ENCODE measurements at places on chromosomes 11 and 22.
A peak's percentile ranks its signal among the peaks of the same experiment; 100 is the strongest.

DNA sequence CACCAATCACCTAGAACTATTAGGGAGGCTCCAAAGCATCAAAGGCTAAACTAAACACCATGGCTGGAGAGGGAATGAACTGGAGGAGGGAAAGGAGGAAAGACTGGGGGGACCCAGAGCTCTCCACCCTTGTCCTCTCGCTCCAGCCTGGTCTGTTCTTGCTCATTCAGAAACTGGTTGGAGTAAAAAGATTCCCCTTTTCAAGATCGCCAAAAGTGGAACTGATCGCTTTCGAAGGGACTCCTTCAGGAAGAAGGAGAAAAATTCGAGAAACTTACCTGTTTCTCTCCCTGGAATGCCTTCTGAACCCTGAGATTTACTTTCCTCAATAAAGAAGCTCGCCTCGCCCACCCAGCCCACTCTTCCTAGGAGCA, 46.9 kb downstream of the OR4D9 start:
- ATAC-seq, result no peak

- peak; percentile 68 for ATAC-seq
Measured at GRCh38 chr22:50530877-50531545, 1.2 kb upstream of the TYMP start.

- ATAC-seq, result no peak
Measured at GRCh38 chr11:93958991-93959390, 62.2 kb upstream of the HEPHL1 start.

DNA sequence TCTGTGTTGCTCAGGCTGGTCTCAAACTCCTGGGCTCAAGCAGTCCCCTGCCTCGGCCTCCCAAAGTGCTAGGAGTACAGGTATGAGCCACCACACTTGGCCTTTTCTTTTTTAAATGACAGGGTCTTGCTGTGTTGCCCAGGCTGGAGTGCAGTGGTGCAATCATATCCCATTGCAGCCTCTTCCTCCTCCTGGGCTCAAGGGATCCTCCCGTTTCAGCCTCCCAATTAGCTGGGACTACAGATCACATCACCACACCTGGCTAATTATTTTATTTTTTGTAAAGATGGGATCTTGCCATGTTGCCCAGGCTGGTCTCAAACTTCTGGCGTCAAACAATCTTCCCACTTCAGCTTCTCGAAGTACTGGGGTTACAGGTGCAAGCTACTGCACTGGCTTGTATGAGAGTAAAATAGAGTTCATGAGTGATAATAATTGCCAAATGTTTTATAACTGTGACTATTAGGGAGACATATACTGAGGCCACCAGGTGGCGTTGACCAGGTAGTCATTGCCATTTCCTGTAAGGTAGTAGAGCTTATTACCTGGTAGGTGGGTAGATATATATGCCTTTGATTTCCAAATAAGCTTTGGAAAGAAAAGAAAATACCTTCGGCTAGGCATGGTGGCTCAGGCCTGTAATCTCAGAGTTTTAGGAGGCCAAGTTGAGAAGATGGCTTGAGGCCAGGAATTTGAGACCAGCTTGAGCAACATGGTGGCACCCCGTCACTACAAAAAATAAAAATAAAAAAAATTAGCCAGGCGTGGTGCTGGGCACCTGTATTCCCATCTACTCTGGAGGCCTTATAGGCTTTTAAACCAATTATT, 5.4 kb downstream of the FDX1 start:
- ATAC-seq, result no peak

DNA sequence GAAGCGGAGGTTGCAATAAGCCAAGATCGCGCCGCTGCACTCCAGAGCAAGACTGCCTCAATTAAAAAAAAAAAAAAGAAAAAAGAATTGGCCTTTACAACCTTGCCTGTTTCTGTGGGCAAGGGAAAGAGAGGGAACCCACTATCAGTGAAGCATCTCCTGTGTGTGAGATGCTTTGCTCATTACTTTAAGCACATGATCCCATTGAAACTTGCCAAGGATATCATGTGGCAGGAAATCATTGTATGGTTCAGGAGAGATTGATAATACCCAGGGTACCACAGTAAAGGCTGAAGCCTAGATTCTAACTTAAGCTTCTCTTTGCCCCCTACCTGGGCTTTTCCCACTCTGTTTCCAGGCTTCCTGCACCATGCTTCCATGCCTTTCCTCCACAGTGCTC, 3.6 kb downstream of the LDLRAD3 start:
- no peak for ATAC-seq

DNA sequence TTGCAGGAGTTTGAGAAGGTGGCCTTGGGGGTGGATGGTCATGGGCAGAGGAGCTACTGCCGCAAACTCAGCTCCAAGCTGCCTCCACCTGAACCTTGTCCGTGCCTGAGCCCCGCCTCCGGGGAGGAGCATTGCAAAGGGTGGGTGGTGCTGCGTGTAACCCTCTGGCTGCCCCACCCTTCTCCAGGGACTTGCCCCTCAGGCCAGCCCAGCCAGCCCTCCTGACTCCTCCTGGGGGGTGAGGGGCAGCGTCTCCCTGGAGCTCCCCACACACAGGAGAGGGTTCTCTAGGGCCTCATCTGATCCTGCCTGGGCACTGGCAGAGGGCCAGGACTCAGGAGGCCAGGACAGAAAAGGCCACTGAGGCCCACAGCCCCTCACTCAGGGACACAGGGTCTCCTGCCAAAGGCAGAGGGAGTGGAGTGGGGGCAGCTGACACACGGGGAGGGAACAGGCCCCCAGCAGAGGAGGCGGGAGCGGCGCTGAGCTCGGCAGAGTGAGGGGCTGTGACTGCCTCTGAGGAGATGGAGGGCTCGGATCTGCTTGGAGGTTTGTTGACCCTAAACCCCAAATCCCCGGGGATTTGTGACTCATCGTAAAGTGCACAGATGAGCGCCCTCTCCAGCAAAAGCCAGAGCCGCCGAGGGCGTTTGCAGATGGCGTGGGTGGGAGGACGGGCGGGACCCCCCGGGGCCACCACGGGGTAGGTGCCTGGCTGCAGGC, 12.8 kb downstream of the BRSK2 start:
- ATAC-seq, result no peak

DNA sequence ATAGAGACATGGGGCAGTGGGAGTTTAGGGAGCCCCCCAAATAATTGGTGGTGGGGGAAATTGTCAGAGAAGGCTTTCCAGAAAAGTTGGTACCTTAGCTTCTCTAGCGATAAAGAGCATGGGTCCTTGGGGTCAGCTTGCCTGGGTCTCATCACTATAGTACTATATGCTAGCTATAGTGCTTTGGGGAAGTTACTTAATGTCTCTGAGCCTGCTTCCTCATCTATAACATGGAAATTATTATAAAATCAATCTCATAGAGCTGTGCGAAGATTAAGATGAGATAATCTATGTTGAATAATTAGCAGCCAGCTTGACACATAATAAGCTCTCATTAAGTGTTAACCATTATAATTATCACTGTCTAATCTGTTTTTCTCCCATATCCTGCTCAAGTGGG, 41.2 kb downstream of the STIM1 start:
- ATAC-seq, result no peak

- ATAC-seq, result no peak
Measured at GRCh38 chr11:130533871-130534270, 85.4 kb downstream of the ADAMTS15 start.

DNA sequence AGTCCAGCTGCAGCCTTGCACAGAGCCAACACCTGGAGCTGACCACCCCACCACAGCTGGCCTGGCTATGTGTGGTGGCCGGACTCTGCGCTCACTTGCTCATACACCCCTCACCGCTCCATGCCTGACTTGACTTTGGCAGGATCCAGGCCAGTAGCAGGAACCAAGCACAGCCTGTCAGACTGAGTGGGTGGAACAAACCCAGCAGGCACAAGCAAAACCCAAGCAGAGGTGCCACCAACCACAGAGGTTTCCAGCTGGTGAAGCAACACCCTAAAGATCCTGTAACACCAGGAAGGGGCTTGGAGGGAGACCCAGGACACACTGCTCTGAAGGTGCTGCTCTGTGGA, 44.9 kb upstream of the WNT11 start:
- no peak for ATAC-seq

GRCh38 chr22:50105208-50106100, 15.6 kb downstream of the MOV10L1 start:
- no peak for ATAC-seq

GRCh38 chr22:17576470-17576869, 13.2 kb downstream of the SLC25A18 start:
- ATAC-seq, result peak; percentile 50

DNA sequence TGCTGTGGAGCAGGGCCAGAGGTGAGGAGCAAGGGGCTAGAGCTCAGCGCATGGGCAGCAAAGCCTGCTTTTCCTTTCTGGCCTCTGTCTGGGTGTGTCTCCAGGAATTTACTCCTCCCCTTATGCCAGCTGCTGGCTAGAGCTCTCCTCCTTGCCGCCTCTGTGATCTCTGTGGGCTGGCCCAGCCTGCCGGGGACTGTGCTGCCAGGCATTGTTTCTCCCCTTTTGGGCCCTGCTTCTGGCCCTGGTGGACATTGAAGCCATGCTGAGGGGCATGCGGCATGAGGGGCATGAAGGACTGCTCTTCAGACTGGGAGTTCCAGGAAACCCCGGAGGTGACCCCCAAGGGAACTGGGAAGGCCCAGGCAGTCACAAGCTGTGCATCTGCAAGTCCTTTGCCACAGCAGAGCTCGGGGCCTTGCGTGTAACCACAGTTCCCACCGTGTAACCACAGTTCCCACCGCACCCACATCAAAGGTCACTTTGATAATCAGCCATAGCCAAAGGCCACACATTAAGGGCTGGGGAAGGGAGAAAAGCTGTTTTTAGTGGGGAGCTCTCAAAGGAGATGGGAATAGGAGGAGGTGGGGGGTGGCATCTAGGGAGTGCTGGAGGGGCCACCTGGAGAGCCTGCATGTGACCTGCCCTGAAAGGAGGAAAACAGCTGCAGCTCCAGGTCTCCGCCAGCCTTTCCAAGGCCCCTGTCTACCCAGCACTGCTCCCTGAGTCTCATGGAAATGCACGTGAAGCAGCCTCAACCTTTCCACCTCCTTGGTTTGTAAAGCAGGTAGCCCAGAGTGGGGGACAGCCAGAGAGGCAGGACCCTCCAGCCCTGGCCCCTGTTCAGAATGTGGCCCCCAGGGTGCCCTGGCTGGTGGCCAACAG, 62.3 kb downstream of the PPFIBP2 start:
- peak; percentile 68 for ATAC-seq

- ATAC-seq, result no peak
Measured at GRCh38 chr22:19723983-19724827, 866 bp downstream of the GP1BB start.

DNA sequence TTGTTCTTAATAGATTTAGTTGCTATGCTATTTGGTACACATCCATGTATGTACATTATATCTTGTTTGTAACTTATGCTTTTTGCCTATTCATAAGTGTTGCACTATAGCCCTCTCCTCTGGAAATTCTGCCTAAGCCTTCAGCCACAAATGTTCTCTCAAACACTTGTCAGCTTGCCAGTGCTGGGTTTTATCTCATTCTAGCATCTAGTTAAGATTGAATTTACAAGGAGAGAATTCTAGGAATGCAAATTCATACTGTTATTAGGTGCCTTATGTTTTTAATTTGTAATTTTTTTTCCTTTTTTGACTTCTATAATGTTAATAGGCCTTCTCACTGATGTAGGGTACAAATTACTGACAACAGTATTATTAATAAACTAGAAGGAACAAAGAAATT, 14.6 kb upstream of the CTSC start:
- no peak for ATAC-seq

DNA sequence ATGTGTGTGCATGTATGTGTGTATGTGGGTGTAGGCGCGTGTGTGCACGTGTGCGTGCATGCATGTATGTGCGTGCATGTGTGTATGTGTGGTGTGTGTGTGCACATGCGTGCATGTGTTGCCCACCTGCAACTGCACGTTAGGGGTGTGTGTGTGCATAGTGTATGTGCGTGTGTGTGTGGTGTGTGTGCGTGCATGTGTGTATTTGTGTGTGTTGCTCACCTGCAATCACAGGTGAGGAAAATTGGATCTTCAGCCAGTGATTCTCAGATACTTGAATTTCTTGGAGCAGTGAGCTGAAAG, 54.3 kb downstream of the ST14 start:
- ATAC-seq, result no peak

- ATAC-seq, result no peak
Measured at GRCh38 chr22:21026783-21027692, 5.3 kb downstream of the SLC7A4 start.

DNA sequence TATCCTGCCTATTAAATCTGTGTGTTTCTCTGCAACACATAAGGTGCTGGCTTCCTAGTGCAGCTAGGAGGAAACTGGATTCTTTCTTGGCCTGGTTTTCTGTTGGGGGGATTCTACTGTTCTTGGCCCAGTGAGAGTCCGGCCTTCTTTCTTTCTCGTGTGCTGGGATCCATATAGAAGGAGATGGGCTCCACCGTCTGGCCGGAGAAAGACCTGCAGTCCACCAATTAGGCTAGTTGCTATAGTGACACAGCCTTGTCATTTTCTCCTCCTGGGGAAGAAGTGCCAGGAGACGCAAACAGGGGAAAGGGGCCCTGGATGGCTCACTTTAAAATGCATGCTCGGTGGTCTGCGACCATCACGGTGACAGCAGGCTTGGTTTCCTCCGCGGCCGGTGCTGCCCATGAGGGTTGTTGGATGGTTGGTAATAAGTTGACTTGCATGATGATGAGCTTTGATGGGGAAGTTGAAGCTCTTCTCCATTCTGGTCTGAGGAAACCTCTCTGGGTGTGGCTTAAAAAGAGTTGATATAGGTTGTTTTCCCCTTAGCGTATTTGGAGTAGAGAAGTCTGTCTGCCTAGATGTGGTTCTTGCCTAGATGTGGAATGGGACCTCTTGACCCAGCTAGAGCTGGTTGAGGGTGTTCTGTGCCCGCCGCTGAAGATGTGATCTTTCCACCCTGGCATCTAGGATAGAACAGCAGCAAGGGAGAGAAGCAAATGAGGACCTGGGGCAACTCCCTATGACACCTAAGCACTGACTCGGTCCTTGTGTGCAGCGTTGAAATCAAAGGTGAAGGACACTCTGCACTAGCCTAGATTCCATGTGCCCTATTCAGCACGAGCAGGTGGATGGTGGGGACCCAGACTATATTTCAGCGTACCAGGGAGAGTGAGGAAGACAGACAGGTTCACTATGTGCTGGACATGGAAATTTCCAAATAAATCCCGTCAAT, 1335.0 kb downstream of the BRD1 start:
- peak; percentile 54 for ATAC-seq

DNA sequence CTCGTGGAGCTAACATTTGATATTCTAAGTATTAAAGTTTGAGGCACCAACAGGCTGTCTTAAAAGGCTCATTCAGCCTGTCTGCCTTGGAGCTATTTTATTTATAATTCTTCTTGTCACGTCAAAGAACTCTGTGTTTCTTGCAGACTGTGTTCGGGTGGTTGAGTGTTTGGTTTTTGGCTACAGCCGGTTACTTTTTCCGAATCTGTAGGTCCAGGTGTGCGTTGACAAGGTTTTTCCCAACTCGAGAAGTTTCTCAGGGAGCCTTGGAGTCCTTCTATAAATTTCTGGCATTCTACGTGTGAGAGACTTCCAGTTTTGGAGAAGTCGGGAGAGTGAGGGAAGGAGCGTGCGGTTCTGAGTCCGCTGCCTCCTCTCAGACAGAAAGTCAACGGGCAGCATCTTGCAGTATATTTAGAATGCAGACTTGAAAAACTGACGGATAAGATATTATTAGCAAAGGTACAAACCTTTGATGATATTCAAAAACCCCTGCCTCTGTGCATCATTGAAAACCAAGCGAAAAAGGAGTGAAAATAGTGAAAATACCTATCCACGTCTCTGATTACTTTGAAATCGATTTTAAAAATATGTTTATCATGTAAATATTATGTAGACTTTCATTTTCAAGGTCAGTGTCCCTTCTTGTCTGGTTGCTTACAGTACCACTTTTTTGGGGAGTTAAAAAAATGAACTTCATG, 85.2 kb upstream of the PPARA start:
- ATAC-seq, result no peak
